ENCODE measurements at places on chromosomes 13 and 19. TPM values are rescaled to one million over a fixed set of nuclear protein-coding genes. Genes with fewer than 3 reads are reported as not detected.

STAP2 gene
- total RNA-seq = 3.1 TPM

NANOS3 gene
- total RNA-seq = 0.49 TPM

TTC9B gene
- not detected for total RNA-seq

HIPK4 gene
- total RNA-seq = 0.49 TPM

ZNF613 gene
- total RNA-seq = 7.1 TPM
